Hypothalamus (tissue), 51 donors: ENCODE measurements at places on chromosomes 2 and 18.

DNA sequence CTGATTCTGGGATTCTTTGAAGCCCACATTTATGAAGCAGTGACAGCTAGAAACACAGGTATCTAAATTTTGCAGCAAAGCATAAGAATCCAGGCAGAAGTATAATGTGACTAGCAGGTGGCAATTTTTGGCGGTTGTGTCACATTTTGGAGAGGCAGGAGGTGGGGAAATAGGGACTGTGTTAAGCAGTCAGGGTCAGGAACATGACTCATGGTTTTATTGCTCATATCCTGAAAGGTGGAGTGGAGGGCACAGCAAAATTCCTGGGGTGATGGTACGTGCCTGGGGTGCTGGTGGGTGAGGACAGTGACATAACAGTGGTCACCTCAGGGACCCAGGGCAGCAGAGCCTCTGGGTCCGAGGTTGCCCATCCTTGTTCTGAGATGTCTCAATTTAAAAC lies 63.5 kb upstream of the TTN start:
- no peak for DNase-seq

DNA sequence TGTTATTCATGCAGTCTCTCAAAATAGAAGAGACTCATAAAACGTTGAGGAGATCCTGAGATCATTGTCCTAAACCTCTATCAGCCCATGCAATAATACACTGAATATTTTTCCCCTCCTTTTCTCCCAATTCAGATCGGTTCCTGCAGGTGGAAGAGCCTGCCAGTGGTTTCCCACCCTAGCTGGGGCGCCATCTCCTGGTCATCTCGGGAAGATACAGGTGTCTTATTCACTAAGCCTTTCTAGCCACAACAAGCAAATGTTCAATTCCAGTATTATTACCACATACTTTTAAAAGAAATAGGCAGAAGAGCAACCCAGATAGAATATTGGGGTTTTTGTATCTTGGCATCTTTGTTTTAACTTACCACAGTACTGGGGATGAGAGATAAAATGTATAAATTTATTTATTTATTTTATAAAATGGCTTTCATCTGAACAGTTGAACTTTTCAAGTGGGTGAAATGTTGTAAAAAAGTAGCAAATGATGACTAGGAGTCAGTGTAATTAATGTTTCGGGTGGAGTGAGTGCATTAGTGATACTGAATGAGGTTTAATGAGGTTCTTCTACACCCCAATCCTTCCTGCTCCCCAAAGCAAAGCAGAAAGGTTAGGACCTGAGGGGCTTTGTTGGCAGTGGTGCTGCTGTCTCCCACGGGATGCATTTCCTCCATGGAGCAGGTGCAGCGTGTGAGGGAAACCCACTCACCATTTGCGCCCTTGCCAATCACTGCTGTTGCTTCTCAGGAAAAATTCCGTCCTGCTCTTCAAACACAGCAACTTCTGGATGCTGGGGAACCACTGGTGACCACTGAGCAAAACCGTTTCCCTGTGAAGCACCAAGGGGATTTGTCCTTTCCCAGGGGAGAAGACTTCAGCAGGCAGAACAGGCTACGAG lies 147.1 kb upstream of the FHL2 start:
- peak; percentile 48 for DNase-seq

DNA sequence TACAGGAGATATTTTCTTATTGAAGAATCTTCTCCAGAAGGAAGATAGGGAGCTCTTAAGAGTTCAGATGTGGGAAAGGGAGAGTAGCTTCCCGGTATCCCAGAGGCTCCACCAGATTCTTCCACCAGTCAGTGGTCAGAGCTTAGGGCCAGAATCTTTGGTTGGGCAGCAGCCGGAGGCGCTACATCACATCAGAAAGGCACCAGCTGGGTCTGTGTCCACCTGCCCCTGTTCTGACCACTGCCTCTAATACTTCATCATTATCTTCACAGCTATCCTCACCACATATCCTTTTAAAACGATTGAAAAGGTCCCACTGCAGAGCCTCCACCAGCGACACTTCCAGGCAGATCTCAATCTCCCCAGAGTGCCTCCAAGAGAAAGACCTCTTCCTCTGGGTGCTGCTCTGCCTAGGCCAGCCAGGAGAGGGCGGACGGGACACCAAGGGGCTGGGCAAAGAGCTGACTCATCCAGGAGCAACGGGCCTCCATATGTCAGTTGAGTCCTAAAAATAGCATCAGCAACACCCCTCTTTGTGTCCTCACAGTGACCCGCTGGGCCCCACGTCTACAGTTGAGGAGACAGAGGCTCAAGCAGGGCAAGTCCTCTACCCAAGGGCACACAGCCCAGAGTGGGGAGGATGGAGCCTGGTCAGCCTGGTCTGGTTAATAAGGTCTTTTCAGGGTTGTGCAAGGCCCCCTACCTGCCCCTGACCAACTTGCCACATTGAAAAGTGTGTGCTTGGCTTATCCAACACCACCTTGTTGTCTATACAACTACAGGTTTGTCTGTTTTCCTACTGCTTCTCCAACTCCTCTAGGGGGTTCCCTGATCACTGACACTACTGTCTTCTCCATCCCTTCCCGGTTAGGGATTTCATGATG lies 81.2 kb downstream of the ADD2 start:
- DNase-seq, result no peak

- no peak for DNase-seq
Measured at GRCh38 chr2:177154809-177155208, 57.8 kb upstream of the HNRNPA3 start.

DNA sequence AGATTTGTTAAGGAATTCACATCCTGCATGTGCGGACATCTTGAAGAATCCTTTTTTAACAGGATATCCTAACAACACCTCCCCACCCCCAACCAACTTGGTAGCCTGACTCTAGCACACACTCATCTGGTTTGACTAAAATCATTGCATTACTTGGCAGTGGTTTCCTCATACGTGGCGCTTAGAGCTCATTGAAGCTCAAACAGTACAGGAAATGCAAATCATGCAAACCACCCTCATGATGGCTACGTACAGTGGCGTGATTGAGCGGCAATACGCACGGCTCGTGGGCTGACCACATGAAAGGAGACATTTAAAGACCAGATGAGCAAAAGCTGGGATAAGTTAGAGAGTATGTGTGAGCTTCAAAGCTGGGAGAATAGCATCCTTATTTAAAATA lies 336.2 kb downstream of the ZEB2 start:
- DNase-seq, result no peak

- no peak for DNase-seq
Measured at GRCh38 chr2:172710584-172711047, 25.0 kb upstream of the RAPGEF4 start.

GRCh38 chr2:98127229-98127989 lies 40.4 kb downstream of the VWA3B start:
- no peak for DNase-seq

DNA sequence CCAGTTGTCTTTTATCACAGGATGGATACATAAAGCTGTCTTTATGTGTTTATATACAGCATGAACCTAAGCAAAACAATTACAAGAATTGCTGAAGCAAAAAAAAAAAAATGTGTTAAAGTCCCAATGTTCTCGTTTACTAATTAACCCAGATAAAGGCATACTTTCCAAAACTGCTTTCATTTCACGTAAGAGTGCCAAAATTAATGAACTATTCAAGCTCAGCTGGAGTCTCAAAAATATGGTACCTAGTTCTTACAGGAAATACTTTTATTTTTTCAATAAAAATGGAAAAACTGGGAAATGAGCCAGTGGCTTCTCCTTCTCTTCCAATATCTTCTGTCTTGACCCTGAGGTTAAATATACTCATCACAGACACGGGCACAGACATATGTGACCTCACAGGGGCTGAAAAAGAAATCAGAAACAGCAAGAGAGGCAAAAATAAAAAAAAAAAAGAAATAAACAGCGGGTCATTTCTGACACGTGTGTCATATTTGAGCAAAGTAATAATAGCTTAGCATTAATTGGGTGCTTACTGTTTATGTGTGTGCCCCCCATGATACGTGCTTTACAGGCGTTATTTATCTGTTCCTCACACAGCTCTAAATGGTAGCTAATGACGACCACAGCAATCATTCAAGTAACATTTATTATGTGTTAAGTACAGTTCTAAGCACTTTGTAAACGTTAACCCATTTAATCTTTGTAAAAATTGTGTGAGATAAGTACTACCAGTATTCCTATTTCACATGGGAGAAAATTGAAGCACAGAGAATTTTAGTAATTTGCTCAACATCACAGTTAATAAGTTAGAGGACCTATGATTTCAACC lies 158.0 kb upstream of the MMADHC start:
- DNase-seq, result no peak

GRCh38 chr2:191626497-191627151 lies 51.3 kb upstream of the NABP1 start:
- DNase-seq, result no peak

GRCh38 chr18:37450434-37451132 lies 115.0 kb downstream of the CELF4 start:
- no peak for DNase-seq

DNA sequence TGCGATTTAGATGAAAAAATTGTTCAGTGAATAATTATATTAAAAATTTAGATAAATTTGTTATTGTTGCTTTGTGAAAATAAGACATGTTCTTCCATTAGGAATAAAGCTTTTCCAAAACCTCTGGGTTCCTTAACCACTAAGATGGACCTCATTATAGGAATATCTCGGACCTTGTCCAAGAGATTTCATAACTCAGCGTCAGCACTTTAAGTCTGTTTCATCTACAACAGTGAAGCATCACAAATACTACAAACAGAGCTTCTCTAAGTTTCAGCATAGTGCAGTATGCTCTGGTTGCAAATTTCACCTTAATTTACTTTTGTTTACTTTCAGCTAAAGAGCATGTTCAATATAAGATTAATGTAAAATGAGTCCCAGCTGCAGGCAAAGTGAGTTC lies 150.3 kb downstream of the UBE2E3 start:
- no peak for DNase-seq

DNA sequence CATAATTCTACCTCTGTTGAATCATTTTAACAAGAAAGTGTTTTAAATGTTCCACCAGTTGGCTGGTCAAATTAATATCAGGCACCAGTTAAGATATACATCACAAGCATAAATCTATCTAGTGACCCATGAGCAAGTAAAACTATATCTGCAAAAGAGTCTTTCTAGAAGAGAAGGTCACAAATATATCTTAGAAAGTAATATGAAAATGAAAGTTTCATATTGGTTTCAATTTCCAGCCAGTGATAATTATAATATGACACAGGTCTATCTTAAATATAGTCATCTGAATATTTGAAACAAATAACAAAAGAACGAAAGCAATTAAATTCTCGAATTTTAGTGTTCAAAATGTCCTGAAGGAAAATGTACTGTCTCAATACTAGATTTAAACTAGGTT lies 282.5 kb upstream of the KYNU start:
- DNase-seq, result no peak

DNA sequence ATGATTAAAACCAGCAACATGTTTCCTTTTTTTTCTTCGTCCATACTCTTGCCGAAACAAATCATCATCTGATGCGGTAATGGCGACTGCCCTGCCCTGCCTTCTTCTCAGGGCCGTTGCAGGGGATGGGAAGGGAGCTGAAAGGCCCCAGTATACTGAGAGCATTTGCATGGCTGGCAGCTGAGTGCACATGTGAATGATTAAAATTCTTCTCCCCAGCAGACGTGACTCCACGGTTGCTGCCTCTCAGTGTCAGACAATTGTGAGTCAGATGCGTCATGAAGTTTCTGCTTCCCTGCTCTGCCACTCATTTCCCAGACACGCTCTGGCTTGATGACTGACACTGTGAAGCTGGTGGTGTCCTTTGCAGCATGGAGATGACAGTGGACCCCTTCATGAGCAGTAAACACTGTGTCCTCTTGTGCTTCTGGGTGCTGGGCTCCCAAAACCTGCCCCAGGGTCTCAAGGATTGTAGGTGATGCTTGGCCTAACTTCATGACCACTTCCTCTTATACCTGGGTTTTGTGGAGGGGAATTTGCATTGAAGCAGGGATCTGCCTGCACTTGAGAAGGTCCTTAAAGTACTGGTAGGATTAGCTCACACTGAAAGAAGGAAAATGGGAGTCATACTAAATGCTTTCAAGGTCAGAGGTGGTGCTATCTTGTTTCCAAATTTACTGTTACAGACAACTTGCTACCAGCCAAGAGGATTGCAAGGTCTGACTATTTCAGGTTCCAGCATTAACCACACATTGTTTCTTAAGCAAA lies 222.5 kb upstream of the COPS8 start:
- DNase-seq, result no peak

- DNase-seq, result no peak
Measured at GRCh38 chr2:163644238-163644637, 91.6 kb downstream of the FIGN start.

DNA sequence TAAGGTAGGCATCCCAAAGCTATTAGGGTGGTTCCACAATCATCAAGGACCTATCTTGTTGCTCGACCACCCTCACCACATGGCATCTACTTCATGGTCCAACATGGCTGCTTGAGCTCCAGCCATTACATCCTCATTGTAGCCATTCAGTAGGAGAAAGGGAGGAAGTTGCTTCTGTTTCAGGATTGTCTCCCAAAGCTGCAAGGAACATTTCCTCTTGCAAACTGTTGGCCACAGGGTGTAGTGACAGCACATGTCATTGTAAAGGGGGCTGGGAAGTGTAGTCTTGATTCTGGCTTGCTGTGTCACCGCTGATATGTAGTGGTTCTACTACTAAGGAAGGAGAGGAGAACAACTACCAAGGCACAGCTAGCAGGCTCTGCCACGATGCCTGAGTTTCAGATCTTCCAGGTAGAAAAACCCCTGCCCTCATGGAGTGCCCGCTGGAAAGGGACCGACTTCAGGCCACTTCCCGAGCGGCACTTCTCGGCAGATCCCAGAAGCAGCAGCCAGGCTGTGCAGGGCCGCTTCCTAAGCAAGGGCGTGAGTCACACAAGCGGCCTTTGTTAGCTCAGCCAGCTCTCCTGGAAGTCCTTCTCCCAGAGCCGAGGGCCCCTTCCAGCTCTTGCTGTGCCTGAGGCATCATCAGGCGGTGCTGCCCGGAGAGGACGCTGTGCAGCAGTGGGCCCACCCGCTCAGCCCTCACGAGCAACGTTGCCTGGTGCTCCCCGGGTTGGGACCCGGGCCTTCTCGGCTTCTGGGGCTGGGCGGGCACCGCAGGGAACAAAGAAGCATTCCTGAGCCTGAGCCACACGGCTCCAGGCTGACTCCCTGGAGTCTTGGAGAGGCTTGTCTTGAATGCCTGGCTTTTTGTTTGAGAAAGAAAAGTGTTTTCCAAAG lies 58.2 kb downstream of the HS6ST1 start:
- DNase-seq, result no peak

DNA sequence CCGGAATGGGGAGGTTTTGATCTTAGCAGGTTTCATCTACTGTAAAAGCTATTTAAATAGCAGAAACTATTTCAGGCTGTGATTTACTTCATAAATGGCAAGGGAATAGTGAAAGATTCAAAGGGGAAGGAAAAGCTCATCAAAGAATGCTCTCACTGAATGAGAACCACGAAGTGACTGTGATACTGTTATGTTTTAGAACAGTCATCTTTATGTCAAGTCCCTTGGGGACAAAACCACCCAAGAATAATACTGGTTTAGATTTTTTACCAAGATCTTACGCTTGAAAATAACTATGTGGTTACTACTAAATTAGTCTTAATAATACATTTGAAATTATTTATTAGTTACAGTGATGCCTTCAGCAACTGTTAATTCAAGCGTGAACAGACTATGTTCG lies 28.1 kb downstream of the FARSB start:
- no peak for DNase-seq

- no peak for DNase-seq
Measured at GRCh38 chr18:68417166-68417799, 297.6 kb downstream of the TMX3 start.

- no peak for DNase-seq
Measured at GRCh38 chr2:241126201-241126611, 23.1 kb downstream of the PASK start.

- no peak for DNase-seq
Measured at GRCh38 chr2:121254748-121255147, 30.3 kb downstream of the TFCP2L1 start.

- peak; percentile 40 for DNase-seq
Measured at GRCh38 chr2:223601932-223602666, at the start of gene SCG2. TSS of gene SCG2 (minus strand) at chr2:223602361. CDS start at chr2:223599282, 3,079 bp downstream.
